ENCODE measurements at places on chromosomes 13 and 19. TPM values are rescaled to one million over a fixed set of nuclear protein-coding genes. Genes with fewer than 3 reads are reported as not detected.

DNA sequence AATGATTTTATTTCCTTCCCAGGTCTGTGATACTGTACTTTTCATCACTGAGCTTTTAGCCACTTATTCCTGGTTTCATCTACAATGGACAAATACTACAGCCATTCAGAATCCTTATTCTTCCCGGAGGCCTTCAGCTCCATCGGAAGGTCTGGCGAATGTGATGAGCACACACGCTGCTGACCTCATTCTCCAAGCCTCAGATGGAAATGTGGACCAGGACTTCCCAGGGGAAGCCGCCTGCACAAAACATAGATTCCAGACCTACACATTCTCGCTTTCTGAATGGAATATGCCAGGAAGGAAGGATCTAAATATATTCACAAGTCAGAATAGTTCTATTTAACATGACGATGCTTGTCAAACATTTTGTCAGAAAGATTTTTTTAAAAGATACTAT lies 75.6 kb downstream of the CDADC1 start:
- DNase-seq: no peak

GRCh38 chr19:15846923-15847322 lies 31.5 kb upstream of the OR10H1 start:
- DNase-seq: no peak

Gene TRPC4
- total RNA-seq: 9.8 TPM

DNA sequence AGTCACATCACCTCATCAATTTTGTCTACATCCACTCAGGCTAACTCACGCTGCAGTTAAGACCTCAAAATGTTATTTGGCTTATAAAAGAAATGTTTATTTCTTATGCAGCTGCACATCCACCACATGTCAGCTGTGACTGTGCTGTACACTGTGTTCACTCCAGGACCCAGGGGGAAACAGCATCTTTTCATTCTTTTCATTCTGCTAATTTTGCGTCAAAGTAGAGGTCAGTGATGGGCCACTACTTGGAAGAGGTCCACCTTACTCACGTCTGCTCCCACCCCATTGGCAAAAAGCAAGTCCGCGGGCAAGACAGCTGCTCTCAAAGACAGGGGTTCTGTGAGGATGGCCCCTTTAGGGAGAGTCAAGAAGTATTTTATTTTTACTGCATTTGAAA lies 4.5 kb upstream of the DCT start:
- DNase-seq: no peak

Gene CEACAM1
- not detected for total RNA-seq

GRCh38 chr13:92806215-92806614 lies 420.4 kb upstream of the GPC6 start:
- no peak for DNase-seq

GRCh38 chr13:33849211-33849610 lies 31.3 kb downstream of the RFC3 start:
- no peak for DNase-seq

DNA sequence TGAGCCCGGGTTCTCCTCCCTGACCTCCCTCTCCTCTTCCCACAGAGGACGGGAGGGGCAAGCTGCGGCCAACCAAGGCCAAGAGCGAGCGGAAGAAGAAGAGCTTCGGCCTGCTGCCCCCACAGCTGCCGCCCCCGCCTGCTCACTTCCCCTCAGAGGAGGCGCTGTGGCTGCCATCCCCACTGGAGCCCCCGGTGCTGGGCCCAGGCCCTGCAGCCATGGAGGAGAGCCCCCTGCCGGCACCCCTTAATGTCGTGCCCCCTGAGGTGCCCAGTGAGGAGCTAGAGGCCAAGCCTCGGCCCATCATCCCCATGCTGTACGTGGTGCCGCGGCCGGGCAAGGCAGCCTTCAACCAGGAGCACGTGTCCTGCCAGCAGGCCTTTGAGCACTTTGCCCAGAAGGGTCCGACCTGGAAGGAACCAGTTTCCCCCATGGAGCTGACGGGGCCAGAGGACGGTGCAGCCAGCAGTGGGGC lies 162.2 kb downstream of the KDM4B start:
- no peak for DNase-seq

DNA sequence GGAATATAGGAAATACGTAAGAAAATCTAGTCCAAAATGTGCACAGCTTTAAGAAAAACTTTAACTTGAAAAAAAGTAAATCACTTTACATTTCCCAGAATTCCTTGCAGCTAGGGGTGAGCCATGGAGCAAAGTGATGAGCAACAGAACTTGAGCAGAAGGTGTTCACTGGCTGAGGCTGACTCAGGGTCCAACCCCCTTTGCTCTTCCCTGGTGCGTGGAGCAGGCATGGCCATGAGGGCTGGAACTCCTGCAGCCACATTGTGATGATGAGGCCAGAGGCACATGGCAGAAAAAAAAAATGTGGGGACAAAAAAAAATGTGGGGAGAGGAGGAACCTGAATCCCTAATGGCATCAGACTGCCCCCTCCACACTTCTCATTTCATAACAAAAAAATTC lies 9.9 kb upstream of the PLA2G4C start:
- DNase-seq: no peak

DNA sequence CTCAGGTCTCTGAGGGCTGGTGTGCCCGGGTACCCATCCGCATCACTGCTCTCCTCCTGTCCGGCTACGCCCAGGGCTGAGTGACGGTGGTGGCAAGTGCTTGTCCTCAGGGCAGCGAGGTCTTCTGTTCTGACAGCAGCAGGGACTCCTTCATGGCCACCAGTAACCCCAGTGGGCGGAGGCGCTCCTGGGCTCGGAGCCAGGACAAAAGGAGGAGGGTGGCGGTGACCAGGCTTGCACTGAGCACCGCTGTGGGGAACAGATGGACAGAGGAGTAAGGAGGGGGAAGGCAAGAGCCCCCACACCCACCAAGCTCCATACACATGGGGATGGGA lies 5.8 kb downstream of the CD320 start:
- no peak for DNase-seq

- no peak for DNase-seq
Observed at GRCh38 chr13:73602295-73602694, 531.9 kb downstream of the KLF12 start.

GRCh38 chr13:48562296-48563066 lies 29.6 kb upstream of the RCBTB2 start:
- DNase-seq: no peak

Gene SGCG
- not detected for total RNA-seq

DNA sequence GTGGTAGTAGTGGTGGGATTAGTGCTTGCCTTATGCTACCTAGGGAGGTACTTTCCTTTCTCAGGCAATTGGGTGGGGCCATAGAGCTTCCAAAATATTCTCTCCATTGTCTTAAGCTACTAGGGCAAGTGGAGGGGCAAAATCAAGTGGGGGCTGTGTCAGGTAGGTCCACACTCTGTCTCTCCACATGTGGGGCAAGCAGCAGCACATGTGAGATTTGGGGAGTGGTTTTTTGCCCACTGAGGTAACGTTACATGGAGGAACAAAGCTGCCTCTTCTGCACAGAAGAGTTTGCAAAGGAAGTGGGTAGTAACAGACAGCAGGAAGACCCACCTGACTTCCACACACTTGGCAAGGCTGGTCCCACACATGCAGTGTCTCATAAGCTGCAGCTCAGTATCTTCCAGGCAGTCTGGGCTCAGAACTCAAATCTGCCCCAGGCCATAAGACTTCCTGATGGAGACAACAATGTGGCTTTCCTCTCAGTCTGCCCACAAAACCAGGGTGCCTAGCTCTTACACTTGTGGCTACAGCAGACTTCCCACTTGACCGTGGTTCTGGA lies 1581.5 kb upstream of the PCDH20 start:
- DNase-seq: no peak

Data from osteoblast (primary cell).